ENCODE measurements at places on chromosomes 6 and 20.

DNA sequence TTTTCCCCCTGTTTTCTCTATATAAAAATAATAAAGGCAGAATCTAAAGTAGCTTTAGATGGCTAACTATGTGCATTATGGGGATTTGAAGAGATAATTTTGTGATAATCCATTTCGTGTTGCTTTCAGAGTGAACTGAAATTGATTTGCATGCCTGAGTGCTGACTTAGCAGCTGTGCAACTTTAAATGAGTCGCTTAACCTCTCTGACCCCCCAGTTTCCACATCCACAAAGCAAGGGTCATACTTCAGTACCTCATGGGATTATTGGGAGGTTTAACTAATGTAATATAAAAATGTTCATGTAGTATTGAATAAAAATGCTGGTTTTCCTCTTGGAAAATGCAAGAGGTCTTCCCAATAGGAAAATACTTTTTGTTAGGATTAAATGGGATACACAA lies 63.8 kb upstream of the FABP7 start:
- DNase-seq = no peak

DNA sequence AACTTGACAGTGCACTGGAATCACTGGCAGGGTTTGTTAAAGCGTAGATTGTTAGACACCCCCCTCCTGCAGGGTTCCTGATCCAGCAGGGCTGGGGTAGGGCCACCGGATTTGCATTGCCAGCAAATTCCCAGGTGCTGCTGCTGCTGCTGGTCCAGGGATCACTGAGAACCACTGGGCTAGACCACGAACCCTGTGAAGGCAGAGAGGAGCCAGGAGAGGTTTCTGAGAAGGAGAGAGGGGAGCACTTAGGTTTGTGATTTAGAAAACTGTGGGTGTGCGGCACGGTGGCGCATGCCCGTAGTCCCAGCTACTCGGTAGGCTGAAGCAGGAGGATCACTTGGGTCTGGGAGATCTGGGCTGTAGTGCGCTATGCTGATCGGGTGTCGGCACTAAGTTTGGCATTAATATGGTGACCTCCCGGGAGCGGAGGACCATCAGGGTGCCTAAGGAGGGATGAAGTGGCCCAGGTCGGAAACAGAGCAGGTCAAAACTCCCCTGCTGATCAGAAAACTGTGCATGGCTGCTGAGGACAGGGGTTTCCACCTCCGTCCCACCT lies 53.6 kb upstream of the FAM83D start:
- DNase-seq = peak; percentile 46

GRCh38 chr6:105748737-105749161 lies 337.4 kb upstream of the PRDM1 start:
- DNase-seq = no peak

DNA sequence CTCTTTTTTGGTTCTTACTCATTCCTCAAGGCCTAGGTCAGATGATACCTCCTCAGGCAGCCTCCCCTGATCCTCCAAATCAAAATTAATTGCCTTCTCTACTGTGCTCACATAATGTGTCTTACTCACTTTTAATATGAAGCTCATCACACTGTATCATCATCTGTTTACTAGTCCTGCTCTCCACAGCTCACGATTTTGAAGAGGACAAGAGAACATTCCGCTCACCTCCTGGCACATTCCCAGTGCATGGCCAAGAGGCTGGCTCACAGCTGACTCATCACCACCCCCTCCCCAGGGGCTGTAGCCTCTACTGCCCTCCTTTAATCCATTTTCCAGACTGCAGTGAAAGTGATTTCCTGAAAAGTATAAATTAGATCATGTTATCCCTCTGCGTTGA lies 133.1 kb downstream of the ALDH8A1 start:
- DNase-seq = no peak

- DNase-seq = no peak
Measured at GRCh38 chr6:136571065-136571464, 20.8 kb upstream of the MAP7 start.

DNA sequence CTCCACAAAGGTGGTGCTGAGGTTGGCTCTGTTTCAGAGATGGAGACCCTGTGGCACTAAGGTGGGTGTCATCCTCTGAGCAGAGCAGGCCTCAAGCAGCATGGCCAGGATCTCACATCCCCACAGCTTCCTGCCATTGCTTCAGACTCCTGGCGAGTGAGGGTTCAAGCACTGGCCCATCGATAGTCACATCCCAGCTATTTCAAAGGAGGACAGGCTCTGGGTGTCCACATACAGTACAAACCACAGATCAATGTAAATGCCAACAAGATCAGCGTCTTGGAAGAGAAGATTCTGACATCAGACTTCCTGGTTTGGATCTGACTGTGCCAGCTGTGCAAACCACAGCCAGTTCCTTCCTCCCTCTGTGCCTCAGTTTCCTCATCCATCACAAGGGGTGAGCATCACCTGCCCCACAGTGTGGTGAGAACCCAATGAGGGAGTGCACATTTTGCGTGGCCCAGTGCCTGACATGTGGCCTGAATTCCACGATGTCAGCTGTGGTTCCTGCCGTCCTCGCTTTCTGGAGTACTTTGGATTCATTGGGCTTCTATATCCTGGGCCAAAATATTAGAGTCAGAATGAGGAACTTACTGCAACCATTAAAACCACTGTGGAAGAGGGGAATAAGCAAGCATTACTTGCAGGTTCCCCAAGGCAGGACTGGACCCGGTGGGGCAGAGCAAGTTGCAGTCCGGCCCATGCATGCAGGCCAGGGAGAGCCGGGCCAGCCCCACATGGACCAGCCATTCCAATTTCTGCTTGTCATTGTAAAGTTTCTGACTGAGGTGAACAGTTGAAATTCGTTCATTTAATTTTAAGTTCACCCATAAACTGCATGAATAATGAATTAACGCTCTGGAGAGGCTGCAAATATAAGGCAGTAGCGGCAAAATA lies 236.0 kb downstream of the TTLL2 start:
- no peak for DNase-seq

DNA sequence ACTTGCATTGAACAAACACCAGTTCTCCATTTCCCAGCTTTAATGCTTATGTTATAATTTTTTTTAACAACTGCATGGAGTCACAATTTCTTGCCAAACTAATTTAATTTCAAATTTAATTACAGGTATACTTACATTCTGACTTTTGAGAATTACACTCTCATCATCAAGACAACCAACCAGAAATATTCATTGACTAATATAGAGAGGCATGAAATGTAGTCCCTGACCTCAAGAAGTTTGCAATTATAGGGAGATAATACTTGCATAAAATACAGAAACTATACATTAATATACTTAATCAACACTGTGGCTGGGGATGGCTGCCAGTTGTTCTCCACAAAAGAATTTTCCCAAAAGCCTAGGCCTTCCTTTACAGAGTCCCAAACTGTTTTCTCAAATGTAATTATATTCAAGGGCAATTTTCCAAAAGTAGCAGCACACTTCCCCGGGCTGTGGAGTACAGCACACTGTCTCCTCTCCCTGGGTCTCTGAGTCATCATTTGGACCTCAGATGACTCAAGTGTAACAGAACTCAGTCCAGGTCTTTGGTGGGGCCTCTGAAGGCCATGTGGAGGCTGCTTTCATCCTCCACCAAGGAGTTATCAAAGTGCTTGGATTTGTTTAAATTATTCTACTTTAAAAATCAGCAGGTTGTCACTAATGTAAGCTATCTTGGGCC lies 114.1 kb downstream of the KIF16B start:
- no peak for DNase-seq

- DNase-seq = peak; percentile 61
Measured at GRCh38 chr6:117555882-117556498, 46.3 kb downstream of the GOPC start.

DNA sequence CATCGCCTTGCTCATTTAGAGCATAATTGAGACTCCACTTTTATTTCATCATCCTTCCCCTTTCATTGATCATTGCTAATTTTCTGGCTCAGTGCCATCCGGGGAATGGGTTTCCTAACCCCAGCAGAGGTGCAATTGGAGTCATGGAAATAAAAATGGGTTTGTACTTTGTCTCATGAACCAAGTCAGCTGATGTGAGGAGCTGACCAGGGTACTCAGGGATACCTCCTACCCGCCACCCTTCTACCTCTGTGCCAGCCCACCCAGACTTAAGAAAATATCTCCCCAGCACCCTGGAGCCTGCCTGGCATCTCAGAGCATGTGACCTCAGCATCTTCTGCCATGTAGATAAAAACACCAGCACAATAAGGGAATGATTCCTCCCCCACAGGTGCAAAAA lies 59.1 kb upstream of the MAFB start:
- DNase-seq = no peak

DNA sequence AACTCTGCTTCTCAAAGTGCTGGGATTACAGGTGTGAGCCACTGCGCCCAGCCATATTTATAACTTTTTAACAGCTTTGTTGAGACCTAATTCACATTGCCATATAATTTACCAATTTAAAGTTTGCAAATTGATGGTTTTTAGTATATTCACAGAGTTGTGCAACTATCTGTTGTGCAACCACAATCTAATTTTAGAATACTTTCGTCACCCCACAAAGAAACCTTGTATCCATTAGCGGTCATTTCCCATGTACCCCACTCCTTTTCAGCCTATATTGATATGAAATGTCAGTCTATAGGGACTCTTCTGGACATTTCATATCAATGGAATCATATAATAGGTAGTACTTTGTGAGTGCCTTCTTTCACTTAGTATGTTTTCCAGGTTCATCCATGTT lies 55.8 kb downstream of the FOXO3 start:
- no peak for DNase-seq

DNA sequence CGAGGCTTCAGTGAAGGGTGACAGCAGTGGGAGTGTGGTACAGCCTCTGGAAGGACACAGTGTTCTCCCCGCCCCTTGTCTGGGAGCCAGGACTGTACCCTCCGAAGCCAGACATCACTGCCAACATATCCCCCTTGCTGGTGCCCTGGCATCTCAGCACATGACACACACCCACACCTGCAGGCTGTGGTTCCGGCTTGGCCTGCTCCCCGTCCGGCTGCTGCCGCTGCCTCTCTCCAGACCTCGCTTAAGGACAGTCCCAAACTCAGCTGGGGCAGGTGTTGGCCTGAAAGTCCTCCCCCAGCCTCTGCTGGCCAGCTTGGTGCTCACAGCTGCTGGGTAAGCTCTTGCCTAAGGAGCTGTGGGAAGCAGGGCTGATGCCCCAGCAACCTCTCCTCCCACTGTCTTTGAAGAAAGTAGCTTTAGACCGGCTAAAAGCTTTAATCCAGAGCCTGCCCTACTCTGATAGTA lies 7.0 kb downstream of the EMILIN3 start:
- no peak for DNase-seq

- no peak for DNase-seq
Measured at GRCh38 chr6:150565945-150566344, 33.7 kb upstream of the PLEKHG1 start.

DNA sequence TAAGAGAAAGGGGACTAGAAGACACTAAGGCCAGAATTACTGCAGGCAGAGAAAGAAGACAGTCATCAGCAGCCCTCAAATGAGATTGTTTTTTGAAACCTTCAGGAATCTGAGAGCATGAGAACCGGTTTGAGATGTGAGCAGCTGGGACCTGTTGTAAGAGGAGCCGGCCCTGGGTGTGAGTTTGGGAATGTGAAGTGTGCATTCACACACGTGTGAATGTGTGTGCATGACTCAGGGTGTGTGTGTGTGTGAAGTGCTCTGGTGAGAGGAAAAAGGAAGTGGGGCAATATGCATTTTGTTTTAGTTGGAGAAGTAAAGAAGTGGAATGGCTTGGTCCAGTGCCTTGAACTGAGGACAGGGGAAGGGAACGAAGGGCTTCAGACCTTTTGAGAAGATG lies 4.3 kb downstream of the SCUBE3 start:
- DNase-seq = no peak

GRCh38 chr6:135600086-135600702 lies 102.7 kb upstream of the AHI1 start:
- no peak for DNase-seq

DNA sequence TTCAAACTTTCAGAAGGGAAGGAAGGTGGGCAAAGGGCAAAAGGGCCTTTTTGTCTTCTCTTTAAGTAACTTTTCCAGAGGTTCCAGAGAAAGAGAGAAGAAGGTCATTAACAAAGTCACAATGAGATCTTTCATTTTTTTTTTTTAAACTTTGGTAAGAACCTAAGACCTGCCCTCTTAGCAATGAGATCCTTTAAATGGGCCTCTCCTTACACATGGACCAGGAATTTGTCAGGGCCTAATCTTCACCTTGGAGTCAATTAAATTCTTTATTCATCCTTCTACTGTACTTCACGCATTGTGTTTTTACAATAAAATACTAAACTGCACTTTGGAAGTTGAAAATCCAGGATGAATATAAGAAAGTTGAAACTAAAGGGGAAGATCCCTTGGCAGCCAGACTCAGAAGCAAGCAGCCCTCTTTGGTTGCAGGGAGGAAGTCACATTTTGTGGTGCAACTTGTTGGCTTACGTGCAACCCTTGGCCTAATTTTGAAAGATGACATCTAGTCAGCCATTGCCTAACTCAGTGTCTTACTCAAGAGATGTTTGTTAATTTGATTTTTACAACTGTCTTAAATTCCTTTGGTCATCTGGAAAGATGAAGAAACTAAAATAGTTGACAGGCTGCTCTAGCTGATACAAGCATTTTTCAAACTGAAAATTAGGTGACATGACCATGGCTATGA lies 11.9 kb upstream of the TMEM170B start:
- no peak for DNase-seq

- no peak for DNase-seq
Measured at GRCh38 chr20:24998631-24999445, 6.3 kb upstream of the APMAP start.

GRCh38 chr20:52867305-52867704 lies 104.9 kb upstream of the TSHZ2 start:
- no peak for DNase-seq

- DNase-seq = no peak
Measured at GRCh38 chr6:9851541-9852380, 563.1 kb downstream of the TFAP2A start.

DNA sequence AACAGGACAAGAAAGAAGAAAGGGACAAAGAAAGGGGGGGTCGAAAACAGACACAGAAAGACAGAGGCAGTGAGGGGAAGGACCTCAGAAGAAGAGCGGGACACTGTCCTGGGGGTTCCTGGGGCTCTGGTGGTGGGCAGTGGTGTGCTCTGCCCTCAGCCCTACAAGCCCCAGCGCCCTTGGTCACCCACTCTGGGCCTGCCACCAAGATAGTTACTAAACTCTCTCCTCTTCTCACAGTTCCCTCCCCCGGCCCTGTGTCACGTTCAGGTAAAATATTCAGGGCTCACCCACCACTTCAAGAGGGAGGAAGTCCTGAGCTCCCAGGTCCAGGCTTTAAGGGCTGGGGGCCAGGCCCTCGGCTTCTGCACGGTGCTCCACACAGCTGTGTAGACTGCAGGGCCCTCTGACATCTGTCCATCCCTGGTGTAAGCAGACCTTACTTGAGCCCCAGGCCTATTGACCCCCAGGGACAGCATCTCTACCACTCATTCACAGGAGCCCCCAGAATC lies 87.4 kb downstream of the MRPL14 start:
- no peak for DNase-seq

- no peak for DNase-seq
Measured at GRCh38 chr20:20614391-20614790, 98.1 kb downstream of the RALGAPA2 start.

GRCh38 chr20:8425802-8426201 lies 293.7 kb downstream of the PLCB1 start:
- no peak for DNase-seq

GRCh38 chr20:36604952-36605398 lies 604 bp upstream of the RAB5IF start:
- peak; percentile 54 for DNase-seq
